Activated CD4-positive, alpha-beta T cell treated with anti-CD3 and anti-CD28 coated beads for 4 hours (primary cell): ENCODE measurements at places on chromosomes 2 and 18.

- peak; percentile 44 for DNase-seq
Observed at GRCh38 chr18:5296706-5297320, 1.3 kb upstream of the ZBTB14 start.

DNA sequence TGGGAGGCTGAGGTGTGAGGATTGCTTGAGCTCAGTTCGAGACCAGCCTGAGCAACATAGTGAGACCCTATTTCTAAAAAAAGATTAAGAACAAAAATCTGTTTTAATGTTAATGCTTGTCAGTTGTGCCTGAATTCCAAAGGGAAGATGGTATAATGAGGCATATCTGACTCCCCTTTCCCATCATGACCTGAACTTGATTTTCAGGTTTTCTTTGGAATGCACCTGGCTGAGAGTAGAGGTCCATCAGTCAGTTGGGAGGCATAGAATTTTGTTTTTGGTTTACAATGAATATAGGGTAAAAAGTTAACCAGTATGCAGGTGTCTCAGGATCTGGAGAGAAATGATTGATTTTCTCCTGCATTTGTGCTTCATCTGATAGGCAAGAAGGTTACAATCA, 20.4 kb downstream of the RPIA start:
- DNase-seq: no peak

DNA sequence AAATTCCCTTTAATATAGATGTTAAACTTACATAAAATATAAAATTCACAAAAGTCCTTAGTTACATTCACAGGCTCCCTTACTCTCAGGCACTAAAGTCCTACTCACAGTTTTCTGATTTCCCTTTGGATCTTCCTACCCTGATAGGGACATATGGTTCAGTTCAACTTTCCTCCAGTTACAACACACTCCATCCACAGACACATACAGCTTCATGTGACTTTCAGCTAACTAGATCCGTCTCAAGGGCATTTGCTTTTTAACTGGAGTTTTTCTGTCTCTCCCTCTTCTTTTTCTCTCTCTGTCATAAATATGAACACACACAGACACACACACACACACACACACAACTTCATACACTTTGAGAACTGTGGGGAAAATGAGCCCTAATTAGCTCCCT, 419.2 kb downstream of the LRP1B start:
- no peak for DNase-seq

DNA sequence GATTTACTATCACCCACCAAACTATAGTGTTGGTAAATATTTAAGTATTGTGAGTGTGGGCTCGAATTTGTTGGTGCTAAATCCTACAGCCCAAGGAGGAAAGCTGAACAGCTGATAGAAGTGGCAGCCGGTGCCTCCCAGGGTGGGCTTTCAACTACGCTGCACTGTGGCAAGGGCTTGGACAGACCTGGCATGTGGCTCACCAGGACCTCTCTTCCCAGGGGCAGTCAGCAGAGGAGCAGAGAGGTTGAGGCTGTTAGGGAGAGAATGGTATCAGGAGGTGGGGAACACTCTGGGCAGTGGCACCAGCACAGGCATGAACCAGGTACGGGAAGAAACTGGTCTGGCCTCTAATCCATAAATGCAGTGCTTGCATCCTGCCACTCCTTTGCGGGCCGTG, 44.6 kb downstream of the TFCP2L1 start:
- DNase-seq: no peak

- no peak for DNase-seq
Observed at GRCh38 chr2:239944694-239945551, 80.2 kb downstream of the NDUFA10 start.

DNA sequence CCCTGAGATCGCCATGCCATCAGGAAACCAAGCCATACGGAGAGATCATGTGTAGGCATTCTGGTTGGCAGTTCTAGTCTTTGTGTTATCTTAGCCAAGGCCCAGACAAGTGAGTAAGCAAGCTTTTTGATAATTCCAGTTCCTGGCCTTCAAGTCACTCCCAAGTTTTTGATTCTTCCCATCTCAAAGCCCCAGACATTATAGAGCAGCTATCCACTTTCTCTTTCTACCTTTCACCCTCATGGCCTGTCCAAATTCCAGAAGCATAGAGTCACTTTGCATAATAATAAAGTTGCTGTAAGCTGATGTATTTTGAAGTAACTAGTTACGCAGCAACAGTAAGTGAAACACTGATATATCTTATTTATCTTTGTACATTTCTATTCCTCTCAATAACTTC, 26.8 kb upstream of the IL1RL1 start:
- DNase-seq: no peak

GRCh38 chr2:70173520-70173919, 17.3 kb downstream of the C2orf42 start:
- DNase-seq: no peak

DNA sequence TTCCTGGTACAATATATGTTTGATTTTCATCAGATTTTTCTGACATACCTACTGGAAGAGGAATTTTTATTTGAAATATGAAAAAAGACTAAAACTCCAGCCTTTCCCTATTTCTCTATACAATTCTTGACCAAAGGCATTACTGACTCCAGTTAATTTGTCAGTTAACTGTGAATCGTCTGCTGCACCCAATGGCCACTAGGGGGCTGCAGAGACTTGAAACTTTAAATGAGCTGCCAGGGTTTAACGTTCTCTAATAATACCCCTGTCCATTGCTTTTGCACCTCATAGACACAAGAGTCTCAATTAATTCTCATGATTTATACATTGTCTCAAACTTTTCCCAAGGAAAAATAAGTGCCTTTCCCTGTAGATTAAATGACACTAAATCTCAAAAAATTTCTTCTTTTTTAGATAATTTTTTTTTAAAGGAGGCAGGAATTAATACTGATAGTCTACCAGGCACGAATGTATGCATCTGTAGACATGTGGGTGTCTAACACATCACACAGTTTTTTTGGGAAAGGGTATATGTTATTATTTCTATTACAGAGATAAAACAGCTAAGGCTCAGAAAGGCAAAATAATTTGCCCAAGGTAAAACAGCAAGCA, 1.8 kb upstream of the ALK start:
- peak; percentile 28 for DNase-seq

- DNase-seq: no peak
Observed at GRCh38 chr2:158346032-158346431, 110.5 kb downstream of the CCDC148 start.

- no peak for DNase-seq
Observed at GRCh38 chr2:85695691-85696668, 1.8 kb downstream of the GNLY start.

DNA sequence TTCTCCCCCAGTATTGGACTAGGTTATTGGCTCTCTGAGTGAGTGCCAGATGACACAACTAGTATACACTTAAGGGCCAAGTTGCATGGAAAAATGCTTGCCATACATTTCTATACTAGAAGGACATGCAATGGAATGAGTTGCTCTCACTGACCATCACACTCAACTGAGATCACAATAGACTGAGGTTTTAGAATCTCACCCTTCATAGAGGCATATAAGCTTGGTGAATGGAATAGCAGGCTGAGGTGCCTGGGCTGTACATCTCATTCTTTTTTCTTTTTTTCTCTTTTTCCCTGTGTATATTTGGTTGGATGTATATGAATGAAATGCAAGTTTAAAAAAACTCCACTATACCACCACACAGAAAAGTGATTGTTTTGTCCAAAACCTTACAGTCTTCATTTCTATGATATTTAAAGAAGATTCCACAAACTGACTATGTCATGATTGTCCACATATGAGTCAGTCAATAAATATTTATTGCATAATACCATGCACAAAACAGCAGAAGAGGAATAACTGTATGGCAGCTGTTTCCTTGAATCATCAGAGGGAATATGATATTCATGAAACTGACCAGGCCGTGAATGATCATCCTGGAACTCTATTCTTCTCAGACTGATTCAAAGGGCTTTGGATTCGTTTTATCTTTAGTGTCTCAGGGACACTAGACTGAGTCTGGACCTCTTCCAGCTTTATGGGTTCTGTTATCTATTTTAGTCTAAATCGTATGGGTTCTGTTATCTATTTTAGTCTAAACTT, 122.6 kb upstream of the STK17B start:
- DNase-seq: no peak

DNA sequence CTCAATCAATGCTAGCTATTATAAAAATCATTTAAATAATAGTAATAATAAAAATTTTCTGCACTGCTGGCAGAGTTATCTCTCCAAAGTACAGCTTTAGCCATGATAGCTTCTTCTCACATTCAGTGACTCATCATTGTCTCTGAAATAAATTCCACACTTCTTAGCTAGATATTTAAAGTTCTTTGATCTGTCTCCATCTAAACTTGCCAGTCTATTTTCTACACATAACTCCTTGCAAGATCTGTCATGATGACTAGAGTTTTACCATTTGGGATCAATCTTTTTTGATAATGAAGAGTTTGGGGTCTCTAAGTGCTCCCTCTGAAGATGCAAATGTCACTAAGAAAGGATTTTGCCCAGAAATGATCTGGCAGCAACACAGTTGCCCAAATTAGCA, 155.4 kb upstream of the LHCGR start:
- no peak for DNase-seq

DNA sequence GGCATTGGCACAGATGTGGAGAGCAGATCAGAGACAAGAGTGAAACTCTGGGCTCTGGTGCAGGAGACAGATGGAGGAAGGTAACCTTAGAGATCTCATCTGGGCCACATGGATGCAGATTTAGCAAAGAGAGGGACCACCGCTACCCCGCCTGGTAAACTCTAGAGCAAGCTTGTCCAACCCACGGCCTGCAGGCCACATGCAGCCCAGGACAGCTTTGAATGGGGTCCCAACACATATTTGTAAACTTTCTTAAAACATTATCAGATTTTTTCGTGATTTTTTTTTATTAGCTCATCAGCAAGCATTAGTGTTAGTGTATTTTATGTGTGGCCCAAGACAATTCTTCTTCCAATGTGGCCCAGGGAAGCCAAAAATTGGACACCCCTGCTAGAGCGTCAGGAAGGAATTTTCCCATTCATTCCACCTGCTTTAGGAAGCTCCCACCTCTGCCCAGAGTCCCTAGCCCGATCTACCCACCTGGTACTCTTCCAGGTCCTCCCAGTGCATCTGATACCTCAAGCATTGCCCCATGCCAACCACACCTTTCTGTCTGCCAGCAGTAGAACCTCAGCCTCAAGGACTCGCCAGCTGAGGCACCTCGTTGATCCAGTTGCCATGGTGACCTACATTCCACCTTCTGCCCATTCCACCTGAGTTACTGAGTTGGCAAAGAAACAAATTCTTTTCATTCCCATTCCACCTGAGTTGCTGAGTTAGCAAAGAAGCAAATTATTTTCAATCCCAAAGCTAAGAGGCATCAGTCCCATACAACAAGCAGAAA, at the start of gene CIB4:
Gene CIB4 (minus strand): TSS at position 586 of the 784 bp plus-strand sequence. CDS start 52 bp downstream, at position 534.
- DNase-seq: no peak

DNA sequence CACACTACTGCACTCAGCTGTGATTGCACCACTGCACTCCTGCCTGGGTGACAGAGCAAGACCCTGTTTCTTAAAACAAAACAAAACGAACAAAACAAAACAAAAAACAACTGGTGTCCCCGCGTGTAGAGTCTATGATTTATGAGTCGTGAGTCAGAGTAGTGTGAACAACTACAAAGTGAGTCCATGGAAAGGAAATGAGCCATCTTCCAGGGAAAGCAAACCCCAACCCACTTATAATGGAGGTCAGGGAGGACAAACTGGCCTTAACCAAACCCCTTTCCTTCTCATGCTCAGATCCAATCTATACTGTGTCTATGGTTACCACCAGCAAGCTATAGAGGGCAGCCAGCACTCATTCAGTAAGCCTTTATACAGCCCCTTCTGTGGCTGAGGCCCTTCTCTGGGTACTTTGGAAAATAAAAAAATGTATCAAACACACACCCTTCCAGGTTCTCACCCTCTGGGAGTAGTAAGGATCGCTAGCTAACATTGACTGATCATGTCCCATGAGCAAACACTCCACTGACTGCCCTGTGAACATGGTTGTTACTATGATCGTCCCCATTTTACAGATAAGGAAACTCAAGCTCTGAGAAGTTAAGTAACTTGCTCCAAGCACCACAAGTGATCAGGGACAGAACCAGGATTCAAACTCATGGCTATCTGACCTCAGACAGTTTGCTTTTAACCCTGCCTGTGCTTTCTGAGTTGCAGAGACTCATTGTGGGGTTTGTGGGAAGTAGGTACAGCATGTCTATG, 24.7 kb upstream of the COLEC12 start:
- no peak for DNase-seq

- no peak for DNase-seq
Observed at GRCh38 chr2:162828545-162828944, 10.0 kb downstream of the KCNH7 start.

- DNase-seq: no peak
Observed at GRCh38 chr18:55479656-55480420, 108.2 kb downstream of the TCF4 start.

- no peak for DNase-seq
Observed at GRCh38 chr2:105777506-105778055, 32.9 kb downstream of the NCK2 start.

DNA sequence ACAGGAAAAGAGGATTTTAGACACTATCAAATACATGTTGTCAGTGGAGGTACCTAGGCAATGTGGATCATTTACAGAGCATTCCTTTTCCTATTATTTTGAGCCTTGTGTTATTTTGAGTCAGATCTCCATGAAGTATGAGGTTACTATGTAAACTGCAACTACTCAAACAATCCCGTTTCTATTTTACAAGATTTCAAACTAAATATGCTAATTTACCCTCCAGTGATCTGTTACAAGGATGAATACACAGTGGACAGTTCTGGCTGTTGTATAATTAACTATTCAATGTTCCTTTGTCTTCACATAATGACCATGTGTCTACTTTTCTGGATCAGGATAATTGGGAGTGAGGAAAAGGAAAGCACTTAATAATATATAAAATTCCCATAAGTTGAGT, 4.6 kb downstream of the HOXD1 start:
- DNase-seq: no peak

GRCh38 chr18:55794288-55795052, 206.5 kb upstream of the TCF4 start:
- no peak for DNase-seq

GRCh38 chr2:96832754-96833507, 10.9 kb downstream of the ANKRD23 start:
- DNase-seq: no peak

DNA sequence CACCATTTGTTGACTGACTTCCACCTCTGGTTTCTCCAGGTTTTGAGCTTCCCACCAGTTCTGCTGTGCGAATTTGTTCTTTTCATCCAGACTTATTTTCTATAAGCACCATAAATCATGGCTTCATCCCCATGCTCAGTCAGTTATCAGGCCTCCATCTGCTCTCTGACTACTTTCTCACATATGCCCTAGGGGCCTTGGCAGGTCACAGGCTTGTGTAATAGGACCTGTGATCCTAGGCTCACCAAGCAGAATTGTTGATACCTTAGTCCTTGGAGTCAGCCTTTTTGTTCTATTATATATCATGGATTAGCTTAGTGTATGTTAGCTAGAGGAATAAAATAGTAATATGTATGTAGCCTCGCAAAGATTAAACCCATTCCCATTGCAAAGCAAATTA, 284.2 kb upstream of the TANK start:
- no peak for DNase-seq
